ENCODE measurements at places on chromosomes 3 and 15.

GRCh38 chr15:73474785-73475184 lies 31.8 kb downstream of the REC114 start:
- no peak for DNase-seq

DNA sequence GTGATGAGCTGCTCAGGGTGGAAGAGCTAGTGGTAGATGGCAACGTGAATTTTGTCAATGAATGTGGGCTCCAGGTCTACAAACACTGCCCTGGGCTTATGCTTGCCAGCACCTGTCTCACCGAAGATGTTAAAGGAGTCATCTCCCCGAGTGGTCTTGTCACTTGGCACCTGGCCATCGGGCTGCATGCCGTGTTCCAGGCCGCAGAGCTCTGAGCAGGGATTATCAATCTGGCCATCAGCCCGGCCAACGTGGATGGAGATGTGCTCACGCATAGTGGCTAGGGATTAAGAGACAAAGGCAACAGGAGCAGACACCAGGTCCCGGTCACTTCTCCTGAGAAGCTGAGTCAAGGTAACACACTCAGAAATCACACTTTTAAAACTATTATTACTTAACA lies 54.8 kb upstream of the ACTC1 start:
- DNase-seq, result no peak

DNA sequence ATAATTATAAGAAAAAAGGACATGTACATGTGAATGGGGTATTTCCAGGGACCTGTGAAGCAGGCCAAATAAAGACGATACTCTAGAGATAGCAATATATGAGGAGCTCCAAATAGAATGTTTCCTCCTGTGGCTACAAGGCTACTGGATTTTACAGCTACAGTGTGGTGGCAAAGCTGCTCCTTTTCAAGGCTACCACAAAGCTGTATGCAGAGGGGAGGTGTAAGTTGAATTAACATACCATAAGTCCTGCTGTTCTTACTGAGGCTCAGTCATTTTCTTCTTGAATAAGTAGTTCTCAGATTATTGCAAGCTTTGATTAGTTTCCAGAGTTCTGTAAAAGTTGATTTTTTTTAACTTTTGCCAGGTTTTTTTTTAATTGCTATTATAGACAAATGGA lies 1184.6 kb upstream of the EPHA6 start:
- DNase-seq, result no peak

GRCh38 chr15:78681281-78682003 lies 40.4 kb upstream of the CHRNB4 start:
- DNase-seq, result no peak

- DNase-seq, result peak; percentile 37
Measured at GRCh38 chr3:50345586-50346234, at the start of gene ZMYND10. Gene ZMYND10, minus strand, starts transcription at chr3:50345732. Its CDS starts 153 bp downstream, at chr3:50345579.

- DNase-seq, result peak; percentile 18
Measured at GRCh38 chr3:125381743-125382142, 6.6 kb upstream of the ZNF148 start.

DNA sequence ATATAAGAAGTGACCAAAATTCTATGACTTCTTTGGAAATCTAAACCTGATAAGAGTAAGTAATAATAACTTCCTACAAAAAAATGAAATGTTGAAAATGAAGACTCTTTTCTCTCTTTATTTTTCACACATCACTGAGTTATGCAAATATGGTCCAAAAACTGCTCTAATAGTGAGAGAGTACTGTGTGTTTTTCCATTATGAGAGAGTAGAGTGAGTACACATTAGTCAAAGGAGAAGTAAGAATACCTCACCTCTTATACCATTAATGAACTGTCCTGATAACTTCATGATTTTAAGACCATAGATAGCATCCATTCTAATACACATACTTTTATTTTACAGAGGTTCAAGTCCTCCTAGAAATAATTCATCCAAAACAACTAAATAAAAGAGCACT lies 1310.2 kb downstream of the SI start:
- DNase-seq, result no peak

DNA sequence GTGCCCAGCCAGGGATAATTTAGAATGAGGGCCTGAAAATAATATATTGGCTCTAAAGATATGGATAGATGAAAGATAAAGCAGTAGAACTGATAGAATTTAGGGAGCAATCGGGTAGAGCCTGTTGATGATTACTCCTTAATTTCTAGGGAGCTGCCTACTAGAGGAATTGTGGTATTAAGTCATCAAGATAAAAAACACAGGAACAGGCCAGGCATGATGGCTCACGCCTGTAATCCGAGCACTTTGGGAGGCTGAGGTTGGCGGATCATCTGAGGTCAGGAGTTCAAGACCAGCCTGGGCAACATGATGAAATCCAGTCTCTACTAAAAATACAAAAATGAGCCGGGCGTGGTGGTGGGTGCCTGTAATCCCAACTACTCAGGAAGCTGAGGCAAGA lies 130.4 kb downstream of the PCCB start:
- no peak for DNase-seq

- no peak for DNase-seq
Measured at GRCh38 chr3:128278761-128279600, 125.7 kb downstream of the EEFSEC start.

DNA sequence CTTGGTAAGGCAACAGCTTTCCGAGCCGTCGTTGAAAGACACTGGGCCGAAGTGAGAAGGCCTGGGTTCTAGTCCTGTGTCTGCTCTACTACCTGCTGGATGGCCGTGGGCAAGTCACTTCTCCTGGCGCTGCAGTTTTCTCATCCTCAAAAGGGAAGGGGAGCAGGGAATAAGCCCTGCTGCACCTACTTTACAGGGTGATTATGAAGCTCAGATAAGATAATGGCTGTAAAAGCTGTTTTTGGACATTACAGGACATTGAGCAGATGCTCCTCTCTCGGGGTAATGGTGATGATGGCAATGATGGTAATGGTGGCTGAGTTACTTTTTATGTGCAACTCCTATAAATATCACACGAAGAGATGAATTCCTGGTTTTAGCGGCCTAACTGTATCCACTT lies 152.6 kb downstream of the FAM43A start:
- DNase-seq, result no peak

DNA sequence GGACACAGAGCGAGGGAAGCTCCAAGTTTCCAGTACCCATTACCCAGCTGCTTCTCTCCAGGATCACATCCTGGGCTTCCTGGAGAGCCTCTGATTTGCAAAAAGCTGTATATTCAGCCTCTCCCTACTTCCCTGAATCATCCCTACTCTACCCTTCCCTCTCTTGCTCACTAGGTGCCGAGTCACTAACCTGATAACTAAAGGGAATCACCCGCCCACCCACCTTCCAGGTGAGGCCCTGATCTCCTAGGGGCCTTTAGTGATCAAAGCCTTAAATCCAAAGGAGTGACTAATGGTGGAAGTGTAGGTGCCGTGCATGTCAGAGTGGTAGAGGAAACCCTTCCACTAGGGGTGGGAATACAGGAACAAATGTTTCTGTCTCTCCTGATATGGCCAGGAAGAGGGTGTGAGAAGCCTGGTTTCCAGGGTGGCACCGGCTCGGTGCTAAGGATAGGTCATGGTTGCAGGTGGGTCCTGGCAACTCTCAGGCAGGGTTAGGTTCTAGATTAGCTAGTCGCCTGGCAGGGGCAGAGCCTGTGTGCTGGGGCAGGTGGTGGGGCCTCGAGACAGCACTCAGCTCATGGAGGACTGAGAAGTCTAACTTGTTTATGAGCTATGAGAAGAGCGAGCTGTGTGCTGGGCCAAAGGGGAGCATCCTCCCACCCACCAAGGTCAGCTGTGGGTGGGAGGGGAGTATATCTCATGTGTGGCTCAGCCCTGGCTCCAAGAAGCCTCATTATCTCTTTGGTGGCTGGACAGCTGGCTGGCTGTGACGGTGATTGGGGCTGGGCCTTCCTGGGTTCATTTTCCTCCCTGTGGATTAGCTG lies 10.1 kb downstream of the SEMA7A start:
- DNase-seq, result no peak

GRCh38 chr3:14393440-14394106 lies 8.8 kb upstream of the SLC6A6 start:
- no peak for DNase-seq

GRCh38 chr3:128994581-128995546 lies 988 bp upstream of the CFAP92 start:
- no peak for DNase-seq

GRCh38 chr15:92847841-92848240 lies 52.3 kb upstream of the CHD2 start:
- no peak for DNase-seq

GRCh38 chr3:134614955-134615354 lies 35.9 kb downstream of the KY start:
- no peak for DNase-seq

GRCh38 chr15:43287254-43287653 lies 20.5 kb upstream of the TGM5 start:
- DNase-seq, result no peak

- DNase-seq, result no peak
Measured at GRCh38 chr15:69854521-69855181, 243.1 kb downstream of the TLE3 start.

GRCh38 chr3:15633159-15633558 lies 31.6 kb downstream of the BTD start:
- no peak for DNase-seq

DNA sequence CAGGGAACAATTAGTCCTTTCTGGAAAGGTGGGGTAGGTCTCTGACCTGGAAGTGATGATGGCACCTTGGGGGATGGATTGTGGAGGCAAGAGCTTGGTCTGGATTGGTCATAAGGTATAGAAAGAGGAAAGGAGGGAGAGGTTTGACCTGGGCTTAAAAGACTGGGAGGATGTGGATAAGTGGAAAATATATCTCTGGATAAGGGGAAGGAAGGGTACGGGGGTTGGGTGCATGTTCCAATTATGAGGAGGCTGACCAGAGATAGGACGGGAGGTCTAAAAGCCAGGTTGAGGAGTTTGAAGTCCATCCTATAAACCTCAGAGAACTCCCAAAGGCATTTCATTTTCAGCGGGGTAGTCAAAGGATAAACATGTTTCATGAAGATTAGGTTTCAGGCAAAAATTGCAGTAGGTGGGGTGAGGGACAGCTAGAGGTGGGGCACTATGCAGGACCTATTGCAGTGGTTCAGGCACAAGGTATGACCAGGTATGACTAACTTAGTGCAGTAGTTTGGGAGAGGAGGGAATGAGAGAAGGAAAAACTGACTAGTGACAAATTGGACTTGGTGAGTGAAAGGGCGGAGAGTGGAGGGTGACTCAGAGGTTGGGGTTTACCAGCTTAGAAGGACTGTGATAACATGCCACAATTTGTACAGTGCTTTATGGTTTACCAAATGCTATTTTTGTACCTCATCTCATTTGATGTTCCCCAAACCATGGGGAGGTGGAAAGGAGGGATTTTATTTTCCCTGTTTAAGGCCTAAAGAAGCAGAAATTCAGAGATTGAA lies 10.7 kb downstream of the PDE8A start:
- peak; percentile 79 for DNase-seq

DNA sequence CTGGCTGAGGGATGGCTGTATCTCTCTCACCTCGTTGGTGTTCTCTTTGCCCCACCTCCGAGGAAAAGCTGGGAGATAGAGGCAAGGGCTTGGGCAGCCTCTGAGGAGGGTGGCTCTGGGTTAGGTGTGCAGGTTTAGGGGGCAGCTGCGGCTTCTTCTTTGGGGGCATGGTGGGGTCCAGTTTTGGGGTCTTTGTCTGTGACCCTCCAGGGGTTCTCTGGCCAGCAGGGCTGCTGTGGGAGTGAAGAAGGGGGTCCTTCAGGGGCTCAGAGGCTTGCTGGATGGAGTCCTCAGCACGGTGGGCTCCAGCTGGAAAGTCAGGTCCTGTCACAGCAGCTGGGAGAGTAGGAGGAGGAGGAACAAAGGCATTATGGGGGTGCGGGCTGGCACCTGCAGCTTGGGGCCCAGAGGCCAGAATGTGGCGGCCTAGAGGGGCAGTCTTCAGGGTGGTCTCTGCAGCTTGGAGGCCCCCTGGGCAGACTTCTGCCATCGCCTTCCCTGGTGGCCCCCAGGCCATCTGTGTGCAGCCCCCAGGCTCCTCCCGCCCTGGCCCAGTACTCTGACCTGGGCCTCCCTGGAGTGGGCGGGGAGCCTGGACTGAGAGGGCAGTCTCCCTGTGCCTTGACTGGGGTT lies 7.0 kb downstream of the XIRP1 start:
- no peak for DNase-seq

DNA sequence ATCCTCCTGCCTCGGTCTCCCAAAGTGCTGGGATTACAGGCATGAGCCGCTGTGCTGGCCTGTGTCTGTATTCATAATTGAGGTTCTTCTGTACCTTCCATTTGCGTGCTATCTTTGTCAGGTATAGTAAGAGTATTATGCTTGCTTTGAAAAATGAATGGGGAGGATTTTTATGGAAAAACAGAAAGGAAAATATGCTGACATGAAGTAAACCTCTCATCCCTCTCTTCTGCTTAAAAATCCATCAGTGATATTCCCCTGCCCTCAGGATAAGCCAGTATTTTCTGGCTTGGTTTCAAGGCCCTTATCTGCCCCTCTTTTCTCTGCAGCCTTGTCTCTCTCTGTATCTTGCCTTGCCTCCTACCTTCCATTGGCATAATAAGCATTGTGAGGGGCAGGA lies 80.7 kb downstream of the NR1D2 start:
- no peak for DNase-seq

- DNase-seq, result no peak
Measured at GRCh38 chr3:33115024-33115768, 1.4 kb downstream of the CRTAP start.

- DNase-seq, result no peak
Measured at GRCh38 chr3:194849166-194849875, 163.6 kb downstream of the FAM43A start.

DNA sequence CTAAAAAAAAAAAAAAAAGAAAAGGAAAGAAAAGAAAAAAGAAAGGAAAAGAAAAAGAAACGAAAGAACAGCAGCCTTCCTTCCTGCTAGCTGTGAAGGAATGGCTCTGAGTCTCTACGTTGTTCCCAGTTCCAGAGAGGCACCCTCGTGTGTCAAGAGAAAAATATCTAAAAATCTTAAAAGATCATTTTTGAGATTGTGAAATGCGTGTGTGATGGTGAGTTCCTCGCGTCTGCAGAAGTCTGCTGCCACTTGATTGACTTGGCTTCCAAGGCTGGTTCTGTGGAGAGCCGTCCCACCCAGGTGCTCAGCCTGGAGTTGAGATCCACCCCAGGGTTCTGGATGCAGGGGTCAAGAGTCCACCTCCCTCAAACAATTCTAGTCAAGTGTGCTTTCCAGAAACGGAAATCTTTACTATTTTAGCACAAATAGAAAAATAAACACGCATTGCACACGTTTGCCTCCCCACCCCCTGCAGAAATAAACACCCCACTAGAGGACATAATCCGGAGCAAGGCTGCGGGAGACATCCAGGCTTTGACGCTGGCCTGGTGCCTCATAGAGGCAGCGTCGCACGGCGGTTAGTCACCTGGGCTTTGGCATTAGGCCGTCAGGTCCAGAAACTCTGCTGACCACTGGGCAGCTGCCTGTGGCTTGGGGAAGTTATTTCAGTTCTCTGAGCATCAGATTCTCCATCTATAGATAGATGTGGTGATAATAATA lies 265.4 kb downstream of the FAM43A start:
- no peak for DNase-seq

GRCh38 chr3:143208976-143209714 lies 89.6 kb downstream of the CHST2 start:
- DNase-seq, result no peak

DNA sequence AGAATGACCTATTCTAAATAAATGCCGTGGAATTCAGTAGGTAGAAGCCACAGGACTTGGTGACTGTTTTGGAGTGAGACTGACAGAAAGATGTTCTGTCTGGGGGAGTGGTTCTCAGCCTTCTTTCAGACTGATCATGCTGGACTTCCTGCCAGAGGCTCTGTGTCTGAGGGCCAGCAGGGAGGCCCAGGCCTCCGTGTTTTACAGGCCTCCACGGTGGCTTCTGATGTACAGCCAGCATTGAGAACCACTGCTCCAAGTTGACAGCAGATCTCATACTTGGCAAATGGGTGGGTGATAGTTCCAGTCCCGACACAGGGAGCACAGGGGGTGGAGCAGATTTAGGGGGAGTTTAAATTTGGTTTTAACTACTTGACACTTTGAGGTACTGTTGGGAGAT lies 6.7 kb upstream of the PIGZ start:
- DNase-seq, result no peak

Measured in HT-29 (cell line).